ENCODE measurements at places on chromosomes 7 and 10. TPM values are rescaled to one million over a fixed set of nuclear protein-coding genes. Genes with fewer than 3 reads are reported as not detected.

GRCh38 chr10:102611514-102612087 lies 32.7 kb upstream of the TRIM8 start:
- no peak for DNase-seq

GRCh38 chr7:69747144-69747543 lies 148.9 kb downstream of the AUTS2 start:
- no peak for DNase-seq

FAM13C gene
- total RNA-seq: 20.8 TPM

DNA sequence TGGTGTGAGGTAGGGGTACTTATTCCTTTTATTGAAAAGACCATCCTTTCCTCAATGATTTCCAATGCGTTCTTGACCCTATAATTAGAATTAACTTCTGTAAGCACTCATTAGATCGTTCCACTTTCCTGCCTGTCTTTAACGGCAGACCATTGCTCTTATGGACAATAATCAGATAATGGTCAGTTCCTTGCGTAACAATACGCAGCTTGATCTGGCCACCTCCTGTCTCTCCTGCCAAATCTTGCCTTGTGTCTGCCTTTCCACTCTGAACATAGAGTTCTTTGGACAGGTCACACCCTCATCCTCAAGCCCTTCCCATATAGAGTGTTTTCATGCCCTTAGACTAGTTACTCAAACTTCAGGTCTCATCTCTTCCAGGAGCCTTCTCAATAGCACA lies 2.4 kb upstream of the WIPI2 start:
- no peak for DNase-seq

FAM180A gene
- total RNA-seq: not detected

DNA sequence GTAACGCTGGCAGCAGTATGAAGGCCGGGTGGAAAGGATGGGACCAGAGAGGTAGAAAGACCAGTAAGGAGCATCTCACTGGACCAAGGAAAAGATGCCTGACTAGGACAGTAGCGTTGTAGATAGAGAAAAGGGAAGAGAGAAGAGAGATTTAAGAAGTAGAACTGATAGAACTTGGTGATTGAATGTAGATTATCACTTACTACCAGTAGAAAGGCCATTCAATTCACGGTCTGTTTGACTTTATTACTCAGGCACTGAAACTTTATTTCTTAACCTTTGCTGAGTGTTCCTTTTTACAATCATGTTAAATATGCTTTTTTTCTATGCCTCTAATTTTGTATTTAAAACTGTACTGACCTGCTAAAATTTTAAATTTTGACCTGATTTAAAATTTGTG lies 12.2 kb downstream of the MCU start:
- no peak for DNase-seq

GRCh38 chr7:112192236-112193154 lies 13.7 kb downstream of the DOCK4 start:
- DNase-seq: no peak
